ENCODE measurements at places on chromosomes 1 and 21.

GRCh38 chr1:10193288-10193687 is 17.1 kb upstream of the KIF1B start:
- DNase-seq: no peak

DNA sequence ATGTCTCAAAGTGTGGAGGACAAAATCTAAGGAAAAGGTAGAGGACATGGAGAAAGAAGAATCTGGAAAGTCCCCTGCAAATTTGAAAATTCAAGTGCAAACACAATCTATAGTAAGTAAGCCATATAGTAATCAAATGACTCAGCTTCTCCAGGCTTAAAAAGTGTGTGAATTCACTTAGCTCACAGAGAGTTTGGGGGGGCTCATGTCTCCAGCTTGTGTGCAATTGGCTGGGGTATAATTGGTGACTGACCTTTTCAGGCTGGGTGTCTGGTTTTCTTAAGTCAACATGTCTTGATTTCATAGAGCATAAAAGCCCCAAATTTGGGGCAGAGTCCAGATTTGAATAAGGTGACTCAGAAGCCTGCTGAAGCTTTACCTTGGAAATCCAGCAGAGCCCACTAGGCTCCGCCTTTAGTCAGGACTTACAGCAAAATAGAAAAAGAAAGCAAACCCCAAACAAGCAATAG is 8.6 kb downstream of the CLDN14 start:
- no peak for DNase-seq

DNA sequence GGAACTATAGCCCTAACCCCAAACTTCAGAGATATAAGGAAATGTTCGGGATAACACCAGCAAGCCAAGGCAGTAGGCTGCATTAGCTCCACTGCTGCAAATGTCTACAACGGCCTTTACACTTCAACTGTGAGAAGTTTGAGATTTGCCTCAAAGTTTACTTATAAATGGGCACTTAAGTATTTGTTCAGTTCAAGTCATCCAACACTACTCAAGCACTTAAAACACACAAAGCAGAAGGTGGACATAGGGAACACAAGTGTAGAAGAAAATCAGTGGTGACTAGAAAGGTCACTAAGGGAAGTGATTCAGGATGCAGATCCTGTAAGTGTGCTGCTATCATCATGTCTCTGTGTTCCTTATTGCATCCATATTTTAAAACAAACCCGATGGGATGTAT is 220.6 kb downstream of the SLC45A1 start:
- no peak for DNase-seq

DNA sequence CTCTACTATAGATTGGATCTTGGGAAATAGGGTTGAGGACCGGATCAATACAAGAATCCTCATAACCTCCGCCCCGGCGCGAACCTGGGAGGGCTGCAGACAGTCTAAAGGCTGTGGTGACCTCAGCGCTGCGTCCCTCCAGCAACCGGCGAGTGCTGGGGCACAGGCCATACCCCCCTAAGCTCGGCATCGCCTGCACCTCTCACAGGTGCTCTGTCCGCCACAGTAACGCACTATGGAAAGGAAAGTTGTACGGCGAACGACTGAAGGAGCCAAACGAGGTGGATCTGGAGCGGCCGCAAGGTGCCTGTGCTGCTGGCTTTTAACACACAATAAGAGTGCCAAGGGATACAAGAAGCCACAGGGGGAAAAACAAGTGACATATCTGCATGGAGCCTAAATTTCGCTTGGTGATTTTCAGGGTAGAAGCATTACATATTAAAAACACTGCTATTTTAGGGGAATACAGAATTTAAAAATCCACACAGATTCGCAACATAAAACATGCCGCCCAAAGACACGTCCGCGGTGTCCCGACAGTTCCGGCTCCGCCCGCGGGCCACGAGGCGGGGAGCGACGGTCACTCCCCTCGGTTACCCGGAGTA is 1.4 kb upstream of the RBM15 start:
- DNase-seq: peak; percentile 57

- no peak for DNase-seq
These were observed 108.2 kb upstream of the TNFSF4 start for GRCh38 chr1:173315296-173315695.

DNA sequence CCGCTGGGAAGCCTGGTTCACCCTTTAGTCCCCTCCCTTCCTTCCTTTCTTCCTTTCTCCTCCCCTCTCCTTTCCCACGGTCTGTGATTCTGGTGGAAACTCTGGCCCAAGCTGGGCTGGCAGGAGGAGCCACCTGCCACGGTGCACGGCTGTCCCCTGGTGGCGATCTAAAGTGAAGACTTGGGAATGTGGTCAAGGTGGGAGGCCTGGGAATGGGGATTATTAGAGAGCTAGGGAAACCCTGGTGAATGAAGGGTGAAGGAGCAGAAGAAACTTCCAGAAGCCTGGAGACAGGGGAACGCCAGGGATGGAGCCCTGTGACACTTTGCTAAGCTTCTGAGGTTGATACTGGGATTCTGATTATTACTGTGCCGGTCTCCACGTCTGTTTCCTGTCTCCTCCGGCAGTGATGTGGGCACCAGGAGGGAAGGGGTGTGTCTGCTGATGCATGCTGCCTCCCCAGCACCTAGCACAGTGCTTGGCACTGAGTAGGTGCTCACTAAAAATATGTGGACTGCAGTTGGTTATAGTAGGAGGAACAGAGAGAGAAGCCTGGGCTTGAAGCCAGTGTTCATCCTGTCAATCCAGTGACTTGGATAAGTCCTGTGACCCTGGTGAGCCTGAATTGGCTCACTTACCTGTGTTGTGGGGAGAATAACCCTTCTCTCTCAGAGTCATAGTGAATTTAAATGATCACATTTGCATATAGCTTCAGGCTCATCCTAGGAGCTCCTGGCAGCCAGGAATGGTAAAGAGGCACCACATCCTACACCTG is 71.2 kb upstream of the NBPF3 start:
- DNase-seq: peak; percentile 79

DNA sequence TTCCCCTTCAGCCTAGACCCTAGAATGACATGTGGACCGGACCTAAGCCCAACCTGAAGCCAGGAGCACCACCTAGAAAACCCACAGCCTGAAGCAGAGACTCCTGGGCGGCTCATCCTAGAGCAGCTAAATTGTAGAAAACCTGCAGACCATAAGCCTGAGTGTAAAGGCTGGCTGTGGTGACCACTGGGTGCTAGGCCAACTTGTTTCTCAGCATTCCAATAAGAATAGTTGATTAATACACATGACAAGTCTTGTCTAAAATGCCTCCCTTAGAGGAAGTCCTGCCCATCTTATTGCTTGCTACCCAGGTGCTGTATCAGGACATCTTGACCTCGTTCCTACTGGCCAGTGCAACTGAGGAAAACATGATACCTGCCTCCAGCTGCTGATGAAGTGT is 23.3 kb upstream of the CASQ2 start:
- DNase-seq: no peak

GRCh38 chr1:44941424-44942324 is 44.7 kb downstream of the EIF2B3 start:
- DNase-seq: no peak

GRCh38 chr1:19512545-19512944 is 27.2 kb upstream of the CAPZB start:
- DNase-seq: no peak

GRCh38 chr21:41369105-41369919 is 7.5 kb downstream of the MX2 start:
- DNase-seq: peak; percentile 23

GRCh38 chr1:112063781-112064728 is 74.6 kb upstream of the KCND3 start:
- no peak for DNase-seq

DNA sequence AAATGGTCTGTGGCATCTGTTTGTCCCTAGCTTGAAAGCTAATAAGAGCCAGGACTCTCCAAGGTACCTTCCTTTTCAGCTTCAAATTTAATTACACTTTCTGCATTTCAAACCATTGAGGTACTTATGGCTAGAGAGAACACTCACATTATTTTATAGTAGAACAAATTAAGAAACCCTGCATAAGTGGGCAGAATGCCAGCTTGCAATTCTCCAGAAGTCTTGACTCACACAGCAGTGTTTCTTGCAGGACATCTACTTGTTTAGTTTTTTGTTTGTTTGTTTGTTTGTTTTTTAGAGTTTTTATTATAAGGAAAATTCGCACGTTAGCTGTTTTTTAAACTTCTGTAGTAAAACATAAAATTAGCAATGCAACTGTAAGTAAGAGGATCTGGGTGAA is 397.2 kb downstream of the NEGR1 start:
- DNase-seq: no peak

- DNase-seq: no peak
These were observed 319.2 kb upstream of the SPAG17 start for GRCh38 chr1:118504221-118504644.

- no peak for DNase-seq
These were observed 20.4 kb upstream of the SUMO3 start for GRCh38 chr21:44838039-44838895.

DNA sequence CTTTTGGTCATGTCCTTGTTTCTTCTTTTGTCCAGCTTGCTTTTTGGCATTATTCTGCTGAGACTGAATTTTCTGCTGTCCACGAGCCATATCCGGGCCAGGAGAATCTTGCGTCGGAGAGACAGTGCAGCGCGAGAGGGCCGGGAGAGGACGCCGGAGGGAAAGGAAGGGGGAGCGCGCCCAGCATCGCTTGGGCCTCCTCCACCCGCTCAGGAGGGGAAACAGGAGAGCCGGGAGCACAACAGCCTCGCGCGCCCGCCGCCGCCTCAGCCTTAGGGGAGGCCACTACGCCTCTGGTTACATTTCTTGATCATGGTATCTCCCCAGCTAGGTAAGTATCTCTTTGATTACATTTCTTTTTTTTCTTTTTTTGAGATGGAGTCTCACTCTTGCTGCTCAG is 7.4 kb upstream of the DEGS1 start:
- peak; percentile 52 for DNase-seq

DNA sequence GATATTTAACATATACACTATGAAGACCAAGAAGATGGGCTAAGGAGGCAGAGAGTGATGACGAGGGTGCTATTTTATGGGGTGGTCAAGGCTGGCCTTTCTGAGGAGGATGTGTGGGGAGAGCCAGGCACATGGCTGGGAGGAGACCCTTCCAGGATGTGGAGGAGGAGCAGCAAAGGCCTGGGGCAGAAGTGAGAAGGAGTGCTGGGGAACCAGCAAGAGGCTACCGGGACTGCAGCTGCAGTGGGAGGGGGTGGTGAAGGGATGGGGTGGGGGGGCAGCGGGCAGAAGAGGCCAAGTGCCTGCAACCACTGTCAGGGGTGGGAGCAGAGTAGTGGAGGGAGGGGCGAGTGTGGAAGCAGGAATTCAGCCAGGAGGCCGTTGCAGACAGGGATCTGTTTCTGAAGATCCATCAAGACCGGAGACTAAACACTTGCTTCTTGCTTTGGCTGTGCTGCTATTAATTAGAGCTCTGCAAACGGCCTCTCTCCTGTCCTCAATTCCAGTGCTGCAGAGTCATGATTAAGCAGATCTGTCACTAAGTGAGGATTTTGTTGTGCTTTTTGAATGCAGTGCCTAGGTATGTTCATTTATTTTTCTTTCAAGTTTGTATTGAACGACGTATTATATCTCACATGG is 89.9 kb downstream of the IER5 start:
- DNase-seq: no peak

GRCh38 chr21:45509566-45510465 is 32.4 kb downstream of the SLC19A1 start:
- DNase-seq: no peak

GRCh38 chr1:19640363-19641316 is 3.5 kb upstream of the NBL1 start:
- no peak for DNase-seq

DNA sequence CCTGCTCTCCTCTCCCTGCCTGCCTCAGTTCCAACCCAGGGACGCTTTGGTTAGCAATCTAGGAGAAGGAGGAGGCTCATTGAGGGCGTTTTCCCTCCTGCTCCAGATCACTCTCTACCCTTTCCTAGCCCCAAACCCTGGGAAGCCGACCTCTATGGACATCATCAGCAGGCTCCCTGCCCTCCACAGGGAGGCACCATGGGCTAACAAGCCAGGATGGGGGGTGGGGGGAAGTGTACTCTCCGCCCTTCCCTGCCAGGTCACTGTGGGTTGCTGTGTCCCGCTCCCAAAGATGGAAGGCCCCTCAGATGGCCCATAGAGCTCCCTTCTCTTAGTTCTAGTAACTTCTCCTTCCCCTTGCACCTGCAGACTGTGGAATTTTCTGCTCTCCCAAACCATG is 35.7 kb downstream of the KCND3 start:
- no peak for DNase-seq

DNA sequence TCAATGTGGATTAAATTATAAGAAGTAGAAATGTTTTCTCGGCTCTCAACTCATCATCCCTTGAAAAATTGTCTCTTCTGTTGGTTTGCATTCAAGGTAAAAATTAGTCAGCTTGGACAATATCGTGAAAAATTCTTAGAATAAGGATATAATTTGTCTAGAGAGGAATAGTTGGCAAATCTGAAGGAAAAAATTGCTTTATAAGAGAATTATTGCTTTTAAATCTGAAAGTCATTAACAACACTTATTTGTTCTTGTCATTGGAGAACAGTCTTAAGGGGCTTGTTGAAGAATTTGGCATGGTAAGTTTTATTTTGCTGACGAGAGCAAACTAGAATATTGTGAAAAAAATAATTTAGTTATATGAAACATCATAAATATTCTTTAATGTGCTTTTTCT is 26.4 kb downstream of the ANGPTL1 start:
- DNase-seq: no peak

- DNase-seq: no peak
These were observed 3.0 kb downstream of the EPS15 start for GRCh38 chr1:51515982-51516648.

- DNase-seq: no peak
These were observed 162.0 kb upstream of the ZP4 start for GRCh38 chr1:238052496-238053266.

DNA sequence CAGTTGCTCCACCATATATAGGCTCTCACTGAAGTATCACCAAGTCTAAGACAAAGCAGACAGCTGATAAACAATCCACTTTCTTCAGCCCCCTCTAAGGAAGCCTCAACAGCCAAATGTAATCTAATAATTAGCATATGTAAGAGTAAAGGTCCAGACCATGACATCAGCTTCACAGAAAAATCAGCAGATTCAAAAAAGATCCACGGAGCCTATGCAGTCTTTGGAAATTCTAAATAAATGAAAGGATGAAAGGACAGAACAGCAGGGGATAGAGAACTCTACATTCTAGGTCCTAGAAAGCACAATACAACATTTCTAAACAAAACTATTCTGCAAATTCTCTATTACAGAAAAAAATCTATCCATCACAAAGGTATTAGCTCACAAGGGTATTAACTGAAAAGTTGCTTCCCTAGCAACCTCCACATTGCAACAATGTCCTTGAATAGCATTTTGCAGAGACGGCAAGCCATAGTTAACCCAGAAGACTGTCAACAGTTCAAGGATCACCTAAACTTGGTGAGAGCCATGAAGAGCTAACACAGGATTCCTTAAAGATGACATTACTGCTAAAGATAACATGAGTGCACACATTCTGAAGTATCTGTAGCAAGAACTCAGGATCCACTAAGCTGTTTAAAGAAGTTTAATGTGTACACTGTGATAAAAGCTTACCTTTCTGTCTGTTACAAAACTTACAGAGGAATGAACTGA is 74.3 kb downstream of the SIPA1L2 start:
- no peak for DNase-seq

- no peak for DNase-seq
These were observed 66.7 kb upstream of the GUCA2A start for GRCh38 chr1:42231253-42231652.
